ENCODE measurements at places on chromosomes 7 and 10. TPM values are rescaled to one million over a fixed set of nuclear protein-coding genes. Genes with fewer than 3 reads are reported as not detected.
A peak's percentile ranks its signal among the peaks of the same experiment; 100 is the strongest.

DNA sequence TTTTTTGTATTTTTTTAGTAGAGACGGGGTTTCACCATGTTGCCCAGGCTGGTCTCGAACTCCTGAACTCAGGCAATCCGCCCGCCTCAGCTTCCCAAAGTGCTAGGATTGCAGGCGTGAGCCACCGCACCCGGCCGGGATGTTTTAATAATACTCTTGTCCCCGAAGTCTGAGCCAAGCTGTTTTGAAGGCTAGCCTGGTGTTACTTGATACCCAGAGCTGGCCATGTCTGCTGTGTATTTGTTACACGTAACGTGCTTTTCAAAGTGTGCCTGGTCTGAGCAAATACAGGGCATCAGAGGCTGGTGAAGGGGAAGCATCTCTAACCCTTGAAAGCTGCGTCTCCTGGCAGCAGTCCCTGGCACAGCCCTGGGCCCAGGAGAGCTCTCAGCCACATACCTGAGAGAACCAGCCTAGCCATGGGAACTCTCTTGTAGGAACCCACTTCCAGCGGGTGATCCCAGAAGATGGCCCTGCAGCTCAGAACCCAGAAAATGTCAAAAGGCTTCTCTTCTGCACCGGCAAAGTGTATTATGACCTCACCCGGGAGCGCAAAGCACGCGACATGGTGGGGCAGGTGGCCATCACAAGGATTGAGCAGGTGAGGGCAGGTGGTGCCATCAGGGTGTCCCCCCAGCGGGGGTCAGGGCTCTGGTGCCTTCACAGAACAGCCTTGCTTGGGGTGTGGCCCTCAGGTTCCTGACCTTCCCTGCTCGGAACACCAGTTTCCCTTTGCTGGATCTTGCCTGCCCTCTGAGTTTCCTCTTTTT, 41.7 kb upstream of the ZMIZ2 start:
- DNase-seq: no peak
- no peaks in the 10 kb centered on the region for H3K27me3 ChIP-seq
- H3K4me1 ChIP-seq: no peaks in the 10 kb centered on the region
- no peak overlapping the region for H3K27ac ChIP-seq

Gene TMEM236
- not detected for total RNA-seq

Gene CPA2
- total RNA-seq: 4.1 TPM

DNA sequence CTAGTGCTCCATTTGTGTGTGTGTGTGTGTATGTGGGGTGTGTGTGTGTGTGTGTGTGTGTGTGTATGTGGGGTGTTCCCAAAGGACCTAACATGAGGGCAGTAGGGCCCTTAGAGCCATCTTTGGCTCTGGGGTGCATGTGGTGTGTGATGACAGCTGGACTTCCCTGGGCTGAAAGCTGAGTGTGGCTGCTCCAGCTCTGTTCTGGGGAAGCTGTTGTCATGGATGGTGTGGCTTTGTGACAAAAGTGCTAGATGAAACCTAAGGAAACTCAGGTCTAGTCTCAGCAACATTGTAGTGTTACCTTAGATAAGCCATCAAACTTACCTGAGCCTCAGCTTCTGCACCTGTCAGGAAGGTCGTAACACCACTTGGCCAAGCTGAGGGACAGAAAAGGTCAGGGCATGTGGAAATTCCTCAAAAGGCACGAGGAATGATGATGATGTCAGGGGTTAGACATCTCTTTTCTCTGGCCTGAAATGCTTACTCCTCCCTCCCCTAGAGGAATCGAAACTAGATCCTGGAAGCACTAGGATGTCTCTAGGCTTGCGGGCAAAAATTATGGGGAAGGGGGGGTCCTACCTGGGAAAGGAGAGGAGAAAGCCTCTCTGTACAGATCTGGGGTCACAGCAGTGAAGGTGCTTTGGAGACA, 115.4 kb downstream of the RPS24 start:
- no peaks in the 10 kb centered on the region for H3K4me1 ChIP-seq
- H3K4me3 ChIP-seq: no peak overlapping the region
- no peaks in the 10 kb centered on the region for H3K36me3 ChIP-seq
- DNase-seq: no peak

Gene ATRNL1
- total RNA-seq: 6.4 TPM

DNA sequence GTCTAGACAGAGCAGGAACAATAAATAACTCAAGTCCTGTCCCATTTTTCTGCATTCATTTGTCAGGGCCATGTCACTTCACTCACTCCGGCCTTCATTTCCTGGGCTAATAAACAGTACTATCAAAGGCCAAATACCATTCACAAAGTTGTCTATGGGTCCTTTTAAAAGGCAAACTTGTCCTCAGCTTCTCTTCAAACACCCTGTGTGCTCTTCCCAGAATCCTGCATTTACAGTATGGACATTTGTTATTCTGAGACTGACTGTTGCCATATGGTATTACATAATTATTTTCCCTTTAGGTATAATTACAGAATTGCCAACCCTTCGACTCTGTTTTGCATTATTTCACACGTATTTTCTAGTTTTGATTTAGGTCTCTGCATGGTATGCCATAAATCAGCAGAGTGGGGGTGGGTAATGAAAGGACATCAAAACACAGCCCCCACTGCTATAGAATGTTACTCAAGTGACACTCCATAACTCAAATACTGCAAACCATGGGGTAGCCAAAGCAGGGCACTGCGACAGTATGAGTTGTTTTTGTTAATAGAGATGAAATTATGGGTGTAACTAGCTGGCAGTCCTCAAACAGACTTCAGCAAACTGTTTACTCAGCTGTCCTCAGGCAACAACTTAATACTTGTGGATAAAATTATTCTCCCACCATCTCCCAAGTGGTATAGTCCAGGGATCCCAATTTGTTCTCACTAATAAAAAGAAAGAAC, 183.7 kb downstream of the TRIL start:
- H3K27me3 ChIP-seq: no peaks in the 10 kb centered on the region
- H3K36me3 ChIP-seq: no peaks in the 10 kb centered on the region
- H3K27ac ChIP-seq: no peak overlapping the region
- no peak overlapping the region for H3K4me3 ChIP-seq
- no peak for DNase-seq
- no peaks in the 10 kb centered on the region for H3K4me1 ChIP-seq

DNA sequence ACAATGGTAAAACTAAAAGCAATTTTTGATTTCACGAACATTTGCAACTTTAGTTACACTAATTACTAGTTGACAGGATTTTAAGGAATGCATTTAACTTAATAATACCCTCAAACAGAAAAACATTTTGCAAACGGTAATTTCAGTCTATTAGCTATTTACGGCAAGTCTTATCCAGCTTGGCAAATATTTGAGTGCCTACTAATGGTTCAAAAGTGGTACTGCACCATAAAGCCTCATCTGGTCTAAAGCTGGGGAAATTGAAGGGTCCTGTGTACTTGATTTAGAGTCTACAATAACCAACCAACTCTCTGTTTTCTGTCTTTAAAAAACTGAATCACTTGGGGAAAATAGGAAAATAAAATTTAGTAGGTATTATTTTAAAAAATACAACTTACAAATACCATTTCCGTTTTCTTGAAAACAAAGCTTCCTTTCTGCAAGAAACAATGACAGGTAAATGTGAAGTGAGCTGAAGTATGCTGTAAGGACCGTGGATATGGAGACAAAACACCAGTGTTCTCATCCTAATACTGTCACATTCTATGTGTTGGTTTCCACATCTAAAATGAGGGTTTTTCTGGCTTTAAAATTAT, 142.3 kb downstream of the VPS50 start:
- no peak overlapping the region for H3K4me3 ChIP-seq
- no peaks in the 10 kb centered on the region for H3K4me1 ChIP-seq
- H3K27ac ChIP-seq: no peak overlapping the region
- H3K36me3 ChIP-seq: no peaks in the 10 kb centered on the region
- DNase-seq: no peak

DNA sequence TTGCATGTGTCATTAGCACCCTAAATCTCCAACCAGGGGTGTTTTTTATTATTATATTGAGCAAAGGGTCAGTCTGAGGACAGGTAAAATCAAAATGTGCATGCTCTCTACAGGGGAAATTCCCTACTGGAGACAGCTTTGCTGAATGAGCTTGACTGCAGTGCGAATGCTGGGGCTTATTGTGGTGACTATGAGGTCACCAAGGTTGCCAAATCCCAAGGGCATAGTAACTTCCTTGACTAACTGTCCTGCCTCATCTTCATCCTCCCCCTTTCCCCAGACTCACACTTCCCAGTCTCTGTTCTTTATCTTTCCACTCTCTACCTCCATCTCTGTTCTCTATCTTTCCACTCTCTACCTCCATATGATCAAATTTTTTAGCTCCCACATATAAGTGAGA, 22.9 kb upstream of the AOC1 start:
- H3K4me1 ChIP-seq: peaks cover 5% of the 10 kb centered on the region
- DNase-seq: no peak
- no peak overlapping the region for H3K4me3 ChIP-seq
- no peaks in the 10 kb centered on the region for H3K27me3 ChIP-seq
- H3K27ac ChIP-seq: no peak overlapping the region

Gene SLC18A2
- total RNA-seq: not detected

GRCh38 chr10:128570319-128570995, 444.2 kb upstream of the MKI67 start:
- no peaks in the 10 kb centered on the region for H3K36me3 ChIP-seq
- no peaks in the 10 kb centered on the region for H3K27me3 ChIP-seq
- no peak for DNase-seq
- no peaks in the 10 kb centered on the region for H3K4me1 ChIP-seq

GRCh38 chr7:159030490-159031134, 114.1 kb downstream of the VIPR2 start:
- peak; percentile 64 for DNase-seq
- H3K27me3 ChIP-seq: no peaks in the 10 kb centered on the region
- no peaks in the 10 kb centered on the region for H3K36me3 ChIP-seq
- peak overlapping the region; percentile 77 for H3K27ac ChIP-seq
- peaks cover 36% of the 10 kb centered on the region for H3K4me1 ChIP-seq

DNA sequence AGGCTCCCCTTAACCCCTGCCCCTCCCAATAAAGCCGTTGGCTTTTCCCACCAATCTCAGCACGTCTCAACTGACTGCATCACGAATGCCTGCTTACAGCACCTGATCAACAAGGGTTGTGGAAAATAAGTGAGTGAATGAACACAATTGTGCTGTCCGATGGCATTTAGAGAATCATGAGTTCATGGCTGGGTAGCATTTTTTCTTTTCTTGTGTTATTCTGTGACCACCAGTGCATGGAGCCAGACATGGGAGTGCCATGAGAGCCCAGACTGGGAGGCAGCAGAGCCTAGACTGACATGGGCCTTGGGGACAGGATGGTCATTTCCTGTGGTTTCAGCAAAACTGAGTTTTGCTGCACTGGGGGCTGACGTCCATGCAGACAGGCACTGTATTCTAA, 254.1 kb upstream of the IGFBP3 start:
- no peaks in the 10 kb centered on the region for H3K27me3 ChIP-seq
- H3K4me1 ChIP-seq: peaks cover 9% of the 10 kb centered on the region
- no peaks in the 10 kb centered on the region for H3K36me3 ChIP-seq
- no peak overlapping the region for H3K4me3 ChIP-seq
- no peak overlapping the region for H3K27ac ChIP-seq
- DNase-seq: no peak
